ENCODE measurements at places on chromosomes 5 and 9.
A peak's percentile ranks its signal among the peaks of the same experiment; 100 is the strongest.

GRCh38 chr9:128243215-128244018 is 32.4 kb downstream of the GOLGA2 start:
- peak; percentile 72 for DNase-seq

- peak; percentile 71 for DNase-seq
Observed at GRCh38 chr5:139243425-139243970, 45.3 kb upstream of the SIL1 start.

DNA sequence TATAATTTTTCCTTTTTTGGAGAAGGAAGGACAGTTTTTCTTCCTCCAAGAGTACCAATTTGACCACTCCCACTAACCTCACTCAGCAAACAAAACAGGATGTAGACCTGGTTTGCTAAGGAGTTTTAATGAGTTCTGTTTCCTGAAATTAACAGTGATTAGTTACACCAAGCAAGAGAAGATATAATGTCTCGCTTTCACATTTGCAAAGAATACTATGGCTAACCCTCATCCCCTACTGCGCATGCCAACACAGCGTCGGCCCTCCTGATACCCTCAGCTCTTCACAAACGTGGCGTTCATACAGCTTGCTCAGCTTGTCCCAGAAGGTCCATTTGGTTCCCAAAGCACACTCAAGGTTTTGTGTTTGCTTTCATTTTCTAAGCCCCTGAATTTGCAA is 41.9 kb upstream of the IPPK start:
- no peak for DNase-seq

DNA sequence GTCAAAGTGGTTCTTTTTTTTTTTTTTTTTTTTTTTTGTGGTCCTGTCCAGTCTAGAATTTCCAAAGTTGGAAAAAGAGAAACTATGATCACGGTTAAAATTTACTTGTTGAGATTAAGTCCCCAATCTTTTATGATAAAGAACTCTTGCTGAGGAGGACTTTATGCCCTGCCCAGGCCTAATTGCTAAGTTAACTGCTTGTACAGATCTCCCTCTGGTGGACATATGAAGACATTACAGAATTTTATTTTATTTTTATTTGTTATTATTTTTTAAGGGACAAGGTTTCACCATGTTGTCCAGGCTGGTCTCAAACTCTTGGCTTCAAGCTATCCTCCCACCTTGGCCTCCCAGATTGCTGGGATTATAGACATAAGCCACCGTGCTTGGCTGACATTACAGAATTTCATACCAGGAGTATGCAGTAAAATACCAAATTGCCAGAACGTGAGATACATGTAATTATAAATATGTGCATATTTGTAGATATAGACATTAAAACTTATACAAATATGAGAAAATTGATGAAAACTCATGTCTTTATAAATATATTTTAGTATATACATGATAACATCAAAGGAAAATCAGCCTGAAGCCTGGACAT is 91.2 kb downstream of the RFK start:
- DNase-seq = no peak

GRCh38 chr5:4581289-4581688 is 558.8 kb upstream of the ADAMTS16 start:
- no peak for DNase-seq

- no peak for DNase-seq
Observed at GRCh38 chr5:2165615-2166305, 283.0 kb upstream of the IRX4 start.

- DNase-seq = no peak
Observed at GRCh38 chr5:135103575-135103853, 69.5 kb upstream of the PITX1 start.

DNA sequence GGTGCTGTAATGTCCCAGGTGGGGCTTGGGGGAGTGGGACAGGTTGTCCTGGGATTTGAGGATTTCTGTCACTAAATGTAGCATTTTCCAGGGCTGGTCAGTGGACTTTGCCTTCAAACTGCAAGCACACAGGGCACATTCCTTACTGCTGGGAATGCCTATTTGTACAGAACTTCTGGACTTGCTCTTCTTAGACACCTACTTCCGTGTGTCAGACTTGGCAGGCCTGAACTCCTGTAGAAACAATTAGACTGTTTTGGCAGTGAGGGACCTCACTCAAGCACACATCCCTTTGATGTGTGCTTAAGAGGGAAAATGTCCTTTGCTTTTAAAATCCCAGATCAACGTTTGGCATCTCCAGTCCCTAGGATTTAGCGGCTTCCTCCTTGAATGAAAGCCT is 192.2 kb downstream of the PAPPA start:
- DNase-seq = no peak

DNA sequence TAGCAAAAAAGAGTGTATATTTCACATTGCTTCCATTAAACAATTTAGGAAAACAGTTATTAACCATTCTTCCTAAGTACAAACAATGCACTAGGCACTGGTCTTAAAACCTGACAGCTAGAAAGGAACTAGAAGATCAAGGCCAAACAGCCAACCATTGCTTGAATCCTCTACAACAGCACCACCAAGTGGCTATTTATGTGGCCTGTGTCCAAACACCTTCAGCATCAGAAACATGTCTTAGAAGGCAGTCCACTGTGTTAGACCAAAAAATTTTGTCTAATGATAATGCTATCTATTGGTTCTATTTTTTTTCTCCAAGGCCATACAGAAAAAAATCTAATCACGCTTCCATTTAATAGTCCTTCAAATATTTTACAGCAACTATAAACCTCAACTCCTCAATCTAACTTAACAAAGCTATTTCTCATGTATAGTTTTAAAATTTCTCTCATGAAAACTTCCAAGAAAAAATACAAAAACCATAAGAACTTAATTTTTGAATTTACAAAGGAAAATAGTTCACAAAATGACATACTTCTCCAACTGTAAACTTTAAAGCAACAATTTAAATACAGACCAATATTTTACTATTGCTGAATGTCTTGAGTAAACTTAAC is 36.1 kb downstream of the CAAP1 start:
- DNase-seq = no peak

DNA sequence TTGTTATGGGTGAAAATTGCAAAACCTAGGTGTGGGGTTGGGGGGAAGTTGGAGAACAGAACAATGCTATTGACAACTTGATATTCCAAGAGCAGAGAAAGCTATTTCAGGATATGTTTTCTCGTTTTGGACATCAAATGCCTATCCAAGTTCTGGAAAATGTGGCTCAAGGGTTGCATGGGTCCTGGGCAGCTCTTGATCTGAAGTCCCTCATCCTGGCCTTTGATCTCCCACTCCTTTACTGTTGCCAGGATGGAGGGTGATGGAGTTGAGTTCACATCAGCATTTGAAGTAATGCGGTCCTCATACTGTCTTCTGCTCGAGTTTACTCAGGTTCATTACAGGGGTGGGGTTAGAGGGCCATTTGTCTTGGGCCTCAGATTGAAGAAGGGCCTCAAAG is 76.9 kb upstream of the RPS23 start:
- DNase-seq = no peak

DNA sequence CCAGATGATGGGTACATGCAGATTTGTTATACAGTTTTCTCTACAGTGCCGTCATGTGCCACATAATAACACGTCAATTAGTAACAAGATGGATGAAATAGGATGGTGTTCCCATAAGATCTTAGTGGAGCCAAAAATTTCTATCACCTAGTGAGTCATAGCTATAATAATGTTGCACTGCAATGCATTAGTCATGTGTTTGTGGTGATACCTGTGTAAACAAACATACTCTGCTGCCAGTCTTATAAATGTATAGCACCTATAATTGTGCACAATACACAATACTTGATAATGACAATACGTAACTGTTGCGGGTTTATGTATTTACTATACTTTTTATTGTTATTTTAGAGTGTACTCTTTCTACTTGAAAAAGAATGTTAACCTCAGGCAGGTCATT is 865.4 kb downstream of the MAT2B start:
- DNase-seq = no peak

DNA sequence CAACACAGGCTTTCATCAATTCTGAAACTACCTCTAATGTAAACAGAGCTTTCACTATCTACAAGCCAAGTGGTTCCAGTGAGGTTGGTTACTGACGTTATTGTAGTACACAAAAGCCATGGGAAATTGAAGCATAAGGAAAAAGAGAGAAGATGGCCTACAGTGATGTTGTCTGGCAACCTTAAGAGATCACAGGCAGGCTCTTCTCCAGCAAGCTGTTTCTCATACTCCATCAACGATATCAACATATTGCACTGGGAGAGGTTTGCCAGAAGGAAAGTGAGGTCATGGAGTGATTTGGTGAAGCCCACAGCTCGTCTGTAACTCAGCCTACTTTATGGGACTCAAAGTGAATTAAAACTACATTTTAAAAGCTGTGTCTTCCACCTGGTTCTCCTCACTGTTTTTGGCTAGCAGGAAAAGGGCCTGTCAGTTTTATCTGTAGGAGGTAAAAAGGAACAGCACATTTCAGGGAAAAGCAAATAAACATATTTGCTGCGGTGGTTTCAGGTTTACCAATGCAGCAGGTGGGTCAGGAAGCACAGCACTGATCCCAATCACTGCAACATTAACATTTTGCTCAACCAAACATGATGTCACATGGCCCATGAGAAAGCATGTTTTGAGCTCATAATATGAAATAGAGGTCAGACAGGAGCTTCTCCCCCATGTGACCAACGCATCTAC is 72.9 kb downstream of the ARSB start:
- DNase-seq = no peak

- no peak for DNase-seq
Observed at GRCh38 chr9:136550439-136551289, 4.8 kb upstream of the NOTCH1 start.

DNA sequence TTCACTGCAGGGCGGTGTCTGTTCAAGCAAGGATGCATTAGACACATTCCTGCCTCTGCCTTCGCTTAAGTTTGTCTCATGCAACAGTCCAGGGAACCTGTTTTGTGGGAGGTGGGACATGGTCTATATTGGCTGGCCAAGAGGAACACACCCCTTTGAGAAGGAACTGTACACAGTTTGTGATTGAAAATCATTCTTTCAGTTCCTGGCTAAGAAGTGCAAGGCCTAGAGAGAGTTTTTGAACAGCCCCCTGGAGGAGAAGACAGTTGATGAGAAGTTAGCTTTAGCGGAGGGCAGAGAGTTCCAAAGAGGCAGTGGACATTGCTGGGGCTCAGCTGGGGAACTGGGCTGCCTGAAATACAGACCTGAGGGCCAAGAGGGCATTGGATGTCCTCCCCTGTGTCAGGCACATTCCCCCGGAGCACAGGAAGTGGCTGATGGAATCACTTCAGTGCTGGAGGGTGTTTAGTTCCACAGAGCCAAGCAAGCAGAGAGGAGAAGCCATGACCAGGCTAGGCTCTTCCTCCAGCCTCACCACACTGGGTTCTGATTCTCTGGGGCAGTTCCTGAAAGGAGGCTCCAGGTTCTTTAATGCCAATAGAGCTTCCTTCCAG is 66.6 kb downstream of the RGS3 start:
- no peak for DNase-seq

DNA sequence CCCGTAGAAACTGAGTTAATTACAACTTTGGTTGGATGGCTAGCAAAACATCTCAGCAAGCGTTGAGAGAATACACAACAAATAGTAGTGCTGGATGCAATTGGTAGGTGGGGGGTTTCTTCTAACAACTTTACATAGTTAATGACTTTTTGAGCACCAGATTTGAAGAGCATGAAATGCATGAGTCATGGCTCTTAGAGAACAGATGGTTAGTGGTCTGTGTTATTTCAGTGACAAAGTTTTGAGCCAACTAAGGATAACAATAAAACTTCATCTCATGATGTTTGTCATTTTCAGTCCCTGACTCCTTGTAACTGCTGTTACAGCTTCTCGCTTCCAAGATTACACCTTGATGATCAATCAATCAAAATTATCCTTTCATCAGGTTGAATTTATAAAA is 399.0 kb upstream of the BRINP1 start:
- no peak for DNase-seq

GRCh38 chr5:168646335-168646734 is 67.2 kb upstream of the PANK3 start:
- DNase-seq = no peak

DNA sequence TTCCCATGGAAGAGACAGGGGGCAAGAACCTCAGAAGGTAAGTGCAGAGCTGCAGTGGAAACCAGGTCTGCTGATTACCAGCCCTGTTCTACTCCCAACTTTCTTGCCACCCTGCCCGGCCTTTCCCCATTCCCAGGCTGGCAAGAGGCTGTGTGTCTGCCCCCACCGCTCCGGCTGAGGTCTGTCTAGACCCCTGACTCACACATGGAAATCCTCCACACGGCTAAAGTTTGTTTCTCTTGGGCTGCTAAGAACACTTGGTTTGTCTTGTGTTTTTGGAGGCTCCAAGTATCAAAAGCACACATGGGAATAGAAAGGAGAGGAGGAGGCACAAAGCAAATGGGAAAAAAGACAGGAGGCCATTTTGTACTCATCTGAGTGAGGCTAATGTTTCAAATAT is 168.3 kb downstream of the GABBR2 start:
- DNase-seq = no peak

Measured in fibroblast of skin of left quadriceps (primary cell).